Substantia nigra (tissue), 51 donors: ENCODE measurements at places on chromosomes 13 and 19.

DNA sequence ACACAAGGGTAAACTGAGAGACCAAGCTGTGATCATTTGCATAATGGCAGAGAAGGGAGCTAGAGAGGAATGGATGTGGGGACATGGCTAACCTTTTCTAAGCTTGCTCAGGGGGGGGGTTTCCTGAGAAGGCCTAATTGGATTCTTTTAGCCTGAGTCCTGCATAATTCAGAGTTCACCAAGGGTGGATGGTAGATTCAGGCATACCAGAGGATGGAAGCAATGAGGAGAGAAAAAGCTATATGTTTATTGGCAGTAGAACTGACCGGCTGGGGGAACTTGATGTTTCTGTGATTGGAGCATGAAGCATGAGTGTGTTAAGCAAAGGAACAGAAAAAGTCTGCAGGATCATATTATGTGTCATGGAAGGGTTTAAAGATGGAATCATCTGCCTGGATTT lies 65.9 kb upstream of the KLF12 start:
- no peak for DNase-seq

DNA sequence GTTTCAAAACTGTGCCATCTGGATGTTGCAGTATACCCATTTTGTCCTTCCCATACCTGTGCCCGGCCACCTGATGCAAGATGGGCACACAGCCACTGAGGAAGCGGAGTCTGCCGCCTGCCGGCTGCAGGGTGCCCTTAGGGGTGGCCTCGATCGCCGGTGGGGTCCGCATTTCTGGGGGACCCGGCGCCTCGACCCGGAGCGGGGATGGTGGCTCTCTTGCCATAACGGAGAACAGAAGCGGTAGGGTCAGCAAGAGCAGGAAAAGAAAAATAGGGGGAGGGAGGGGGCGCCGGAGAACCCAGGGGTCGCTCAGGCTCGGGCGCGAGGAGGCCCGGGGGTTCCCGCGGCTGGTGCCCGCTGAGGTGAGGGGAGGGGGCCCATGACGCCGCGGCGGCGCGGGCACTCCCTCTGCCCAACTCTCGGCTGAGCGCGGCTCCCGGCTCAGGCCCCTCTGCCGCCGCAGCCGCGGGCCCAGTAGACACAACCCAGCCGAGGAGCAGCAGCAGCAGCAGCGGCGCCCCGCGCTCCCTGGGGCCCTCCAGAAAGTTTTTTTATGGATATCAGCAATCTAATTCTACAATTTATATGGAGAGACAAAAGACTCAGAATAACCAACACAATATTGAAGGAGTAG lies 13.8 kb upstream of the CYP4F2 start:
- DNase-seq = no peak

DNA sequence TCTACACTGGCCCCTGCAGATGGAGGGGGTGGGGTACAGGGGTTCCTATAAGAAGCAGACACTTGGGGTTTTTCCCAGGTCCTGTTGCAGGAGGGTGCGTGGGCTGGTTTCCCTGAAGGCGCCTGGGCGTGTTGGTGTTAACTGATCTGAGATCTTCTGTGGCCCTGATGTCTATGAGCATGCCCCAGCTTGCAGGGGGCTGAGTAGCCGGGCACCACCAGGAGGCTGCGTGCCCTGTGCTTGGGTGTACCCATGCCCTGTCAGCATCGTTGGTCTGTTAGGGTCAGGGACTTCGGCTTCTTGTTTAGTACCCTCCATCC lies 45.3 kb downstream of the CAPN12 start:
- DNase-seq = no peak

DNA sequence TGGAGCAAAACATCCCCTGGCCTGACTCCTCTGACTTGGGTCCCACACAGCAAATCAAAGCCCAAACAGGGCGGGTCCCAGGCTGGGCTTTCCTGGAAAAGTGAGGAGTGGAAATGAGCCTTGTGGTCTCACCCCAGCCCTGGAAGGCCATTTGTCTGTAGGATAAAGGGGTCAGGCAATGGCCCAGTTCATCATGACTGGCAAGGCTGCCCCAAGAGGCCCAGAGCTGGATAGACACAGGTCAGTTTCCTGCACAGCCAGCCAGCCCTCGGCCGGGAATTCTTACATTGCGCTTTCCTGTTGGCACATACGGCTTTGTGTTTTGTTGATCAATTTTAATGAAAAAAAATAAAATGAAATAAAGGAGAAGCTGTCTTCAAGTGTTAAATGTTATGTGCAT lies 174.3 kb downstream of the TSHZ3 start:
- no peak for DNase-seq

DNA sequence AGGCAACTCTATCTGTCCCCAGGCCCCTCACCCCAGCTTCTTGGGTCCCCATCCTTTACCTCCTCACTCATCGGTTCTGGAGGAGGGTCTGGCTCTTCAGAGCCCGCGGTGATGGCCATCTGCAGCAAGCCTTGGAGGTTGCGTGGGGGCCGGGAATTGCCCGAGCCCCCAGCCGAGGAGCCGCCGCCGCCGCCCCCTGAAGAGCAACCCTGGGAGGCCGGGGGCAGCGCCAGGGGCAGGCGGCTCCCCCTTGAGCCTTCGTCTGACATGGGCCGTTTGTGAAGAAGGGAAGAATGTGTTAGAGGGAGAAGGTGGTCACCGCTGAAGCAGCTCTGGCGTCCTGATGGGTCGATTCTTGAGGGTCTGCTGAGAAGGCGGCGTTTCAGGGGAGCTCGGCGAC lies 570 bp downstream of the HSPBP1 start:
- no peak for DNase-seq

DNA sequence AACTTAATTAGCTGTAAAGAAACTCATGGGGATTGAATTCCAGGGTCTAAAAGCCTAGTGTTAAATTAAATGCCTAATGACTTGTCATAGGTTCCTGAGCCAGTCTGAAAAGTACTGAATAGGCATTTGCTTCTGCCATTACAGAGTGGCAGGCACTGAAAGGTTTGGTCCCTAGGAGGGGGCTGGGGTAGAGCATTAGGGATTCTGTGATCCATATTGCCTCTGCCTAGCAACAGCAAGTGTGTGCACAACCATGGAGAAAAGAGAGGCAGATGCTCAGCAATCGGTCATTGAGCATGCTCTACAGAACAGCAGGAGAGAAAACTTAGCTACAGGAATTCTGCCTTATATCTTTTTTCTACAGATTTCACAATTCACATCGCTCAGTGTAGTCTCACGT lies 133.5 kb downstream of the TRPC4 start:
- no peak for DNase-seq
